Stimulated activated CD8-positive, alpha-beta memory T cell treated with anti-CD3 and anti-CD28 coated beads, Interleukin-4, amount 100 ng/mL, for 4 hours (primary cell): ENCODE measurements at places on chromosomes 4 and X.

- DNase-seq: no peak
Observed at GRCh38 chr4:147029296-147029695, 83.6 kb upstream of the TTC29 start.

DNA sequence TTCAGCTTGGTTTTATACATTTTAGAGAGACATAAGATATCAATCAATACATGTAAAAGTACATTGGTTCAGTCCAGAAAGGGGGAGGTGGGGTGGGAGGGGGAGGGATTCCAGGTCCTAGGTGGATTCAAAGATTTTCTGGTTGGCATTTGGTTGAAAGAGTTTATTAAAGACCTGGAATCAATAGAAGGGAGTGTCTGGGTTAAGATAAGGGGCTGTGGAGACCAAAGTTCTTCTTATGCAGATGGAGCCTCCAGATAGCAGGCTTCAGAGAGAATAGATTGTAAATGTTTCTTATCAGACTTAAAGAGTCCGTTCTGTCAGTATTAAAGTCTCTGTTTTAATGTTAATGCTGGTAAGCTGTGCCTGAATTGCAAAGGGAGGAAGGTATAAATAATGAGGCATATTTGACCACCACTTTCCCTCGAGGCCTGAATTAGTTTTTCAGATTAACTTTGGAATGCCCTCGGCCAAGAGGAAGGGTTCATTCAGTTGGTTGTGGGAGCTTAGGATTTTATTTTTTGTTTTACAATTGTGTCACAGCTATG, 169.9 kb downstream of the AASDH start:
- DNase-seq: no peak

- no peak for DNase-seq
Observed at GRCh38 chr4:44871133-44871532, 144.8 kb upstream of the GNPDA2 start.

DNA sequence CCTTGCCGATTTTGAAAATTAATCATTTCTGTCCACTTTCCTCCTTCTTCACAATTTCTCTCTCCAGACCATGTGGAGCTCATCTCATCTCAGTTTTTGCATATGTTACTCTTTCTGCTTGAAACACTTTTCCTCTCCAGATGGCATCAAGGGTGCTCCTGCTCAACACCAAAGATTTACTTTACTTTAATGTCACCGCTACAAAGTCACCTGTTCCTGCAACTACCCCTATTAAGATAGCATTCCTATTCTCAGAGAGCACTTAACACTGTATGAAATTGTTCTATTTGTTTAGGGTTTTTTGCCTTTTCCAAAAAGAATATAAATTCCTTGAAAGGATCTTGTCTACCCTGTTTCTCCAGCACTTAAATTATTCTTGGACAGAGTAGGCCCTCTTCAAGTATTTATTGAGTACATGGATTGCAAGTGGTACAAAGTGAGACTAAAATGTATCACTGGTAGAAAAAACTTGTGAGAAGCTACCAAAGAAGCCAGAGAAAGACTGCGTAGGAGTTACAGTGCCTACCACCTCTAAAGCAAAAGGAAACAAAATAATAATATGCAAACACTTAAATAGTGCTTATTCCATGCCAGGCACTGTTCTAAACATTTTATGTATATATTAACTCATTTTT, 1.1 kb upstream of the EXOSC9 start:
- DNase-seq: no peak

DNA sequence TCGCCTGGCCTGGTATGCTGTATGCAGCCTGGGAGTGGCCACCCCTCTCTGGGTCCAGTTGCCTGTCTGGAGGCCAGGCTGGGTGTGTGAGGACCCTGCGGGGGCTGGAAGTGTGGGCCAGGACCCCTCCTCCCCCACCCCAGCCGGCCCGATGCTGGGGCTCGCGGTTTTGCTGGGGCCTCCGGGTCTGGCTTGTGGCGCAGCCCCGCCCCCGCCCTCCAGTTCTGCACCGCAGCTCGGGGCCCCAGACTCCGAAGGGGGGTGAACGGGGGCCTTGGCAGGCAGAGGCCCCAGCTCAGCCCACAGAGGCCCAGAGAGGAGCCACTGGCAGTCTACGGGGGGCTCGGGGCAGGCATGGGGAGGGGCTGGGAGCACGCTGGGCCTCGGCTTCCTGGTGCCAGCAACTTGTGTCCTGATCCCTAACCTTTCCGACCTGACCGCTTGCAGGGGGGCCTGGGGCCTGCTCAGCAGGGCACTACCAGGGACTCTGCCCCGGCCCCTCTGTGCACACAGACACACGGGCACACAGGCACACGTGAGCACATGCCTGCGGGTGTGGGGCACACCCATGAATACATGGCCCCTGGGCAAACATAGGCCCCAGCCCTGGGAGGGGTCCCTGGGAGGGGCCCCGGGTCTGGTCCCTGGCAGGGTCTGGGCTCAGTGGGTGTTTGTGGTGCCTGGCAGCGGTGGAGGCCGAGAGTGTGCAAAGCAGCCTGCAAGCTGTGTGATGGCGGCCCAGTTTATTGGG, 21.4 kb upstream of the FGFR3 start:
- no peak for DNase-seq

- DNase-seq: no peak
Observed at GRCh38 chrX:140432346-140433175, 72.3 kb downstream of the SOX3 start.

GRCh38 chrX:143296521-143296920, 220.8 kb downstream of the SPANXN3 start:
- DNase-seq: no peak

GRCh38 chr4:15400226-15400625, 27.6 kb upstream of the C1QTNF7 start:
- no peak for DNase-seq

- no peak for DNase-seq
Observed at GRCh38 chr4:72701987-72702819, 133.2 kb upstream of the ADAMTS3 start.

DNA sequence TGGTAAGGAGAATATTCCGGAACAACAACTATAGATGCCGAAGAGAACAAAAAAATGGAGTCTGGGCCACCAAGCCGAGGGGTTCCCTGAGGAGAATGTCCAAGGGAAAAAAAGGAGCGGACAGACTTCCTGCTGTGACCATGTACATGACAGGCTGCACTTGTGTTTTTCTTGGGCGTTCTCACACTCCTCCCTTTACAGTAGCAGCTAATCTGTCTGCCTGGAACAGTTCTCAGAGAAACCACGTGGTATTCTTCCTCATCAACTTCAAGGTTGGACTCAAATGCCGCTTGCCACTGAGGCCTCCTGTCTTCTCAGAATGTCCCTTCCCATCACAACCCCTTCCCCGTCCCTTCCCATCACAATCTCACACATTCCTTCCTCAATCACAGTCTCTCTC, 30.8 kb upstream of the MTNR1A start:
- no peak for DNase-seq

- no peak for DNase-seq
Observed at GRCh38 chr4:176790398-176790797, 2.3 kb downstream of the VEGFC start.

GRCh38 chr4:139978692-139979091, 175.3 kb downstream of the MAML3 start:
- no peak for DNase-seq

DNA sequence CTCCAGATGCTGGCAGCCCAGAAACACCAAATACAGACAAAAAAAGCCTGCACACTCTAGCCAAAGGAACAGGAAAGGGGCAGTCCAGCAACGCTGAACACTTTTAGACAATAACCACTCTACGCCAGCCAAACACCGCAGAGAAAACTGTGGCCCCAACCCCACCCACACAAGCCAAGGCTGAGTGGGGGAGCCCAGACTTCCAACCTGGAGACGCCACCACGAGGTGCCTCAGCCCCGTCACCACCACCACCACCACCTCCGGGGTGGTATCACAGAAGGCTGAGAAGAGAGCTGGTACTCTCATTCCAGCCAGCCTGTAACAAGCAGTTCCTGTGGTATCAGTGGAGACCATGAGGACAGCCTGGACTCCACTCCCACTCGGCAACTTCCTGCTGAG, 22.8 kb downstream of the MEPE start:
- no peak for DNase-seq

- DNase-seq: no peak
Observed at GRCh38 chr4:20639346-20639745, 60.9 kb upstream of the PACRGL start.

DNA sequence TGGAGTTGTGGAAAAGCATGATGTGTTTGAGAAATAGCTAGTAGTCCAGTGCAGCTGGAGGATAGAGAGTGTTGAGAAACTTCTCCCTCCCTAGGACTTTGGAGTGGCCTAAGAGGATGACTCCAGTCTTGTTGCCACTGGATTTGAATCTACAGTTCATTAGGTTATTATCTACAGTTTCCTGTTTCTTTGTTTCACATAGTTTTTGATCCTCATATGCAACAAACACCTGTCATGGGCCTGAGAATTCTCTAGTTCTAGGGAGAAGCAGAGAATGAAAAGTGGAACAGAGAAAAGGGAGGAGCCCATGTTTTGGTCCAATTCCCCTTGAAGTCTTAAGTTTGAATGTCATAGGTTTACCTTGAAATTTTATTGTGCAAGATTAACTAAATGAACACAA, 73.6 kb upstream of the TBC1D9 start:
- DNase-seq: no peak

- DNase-seq: no peak
Observed at GRCh38 chr4:163816494-163816893, 322.0 kb downstream of the TMA16 start.

DNA sequence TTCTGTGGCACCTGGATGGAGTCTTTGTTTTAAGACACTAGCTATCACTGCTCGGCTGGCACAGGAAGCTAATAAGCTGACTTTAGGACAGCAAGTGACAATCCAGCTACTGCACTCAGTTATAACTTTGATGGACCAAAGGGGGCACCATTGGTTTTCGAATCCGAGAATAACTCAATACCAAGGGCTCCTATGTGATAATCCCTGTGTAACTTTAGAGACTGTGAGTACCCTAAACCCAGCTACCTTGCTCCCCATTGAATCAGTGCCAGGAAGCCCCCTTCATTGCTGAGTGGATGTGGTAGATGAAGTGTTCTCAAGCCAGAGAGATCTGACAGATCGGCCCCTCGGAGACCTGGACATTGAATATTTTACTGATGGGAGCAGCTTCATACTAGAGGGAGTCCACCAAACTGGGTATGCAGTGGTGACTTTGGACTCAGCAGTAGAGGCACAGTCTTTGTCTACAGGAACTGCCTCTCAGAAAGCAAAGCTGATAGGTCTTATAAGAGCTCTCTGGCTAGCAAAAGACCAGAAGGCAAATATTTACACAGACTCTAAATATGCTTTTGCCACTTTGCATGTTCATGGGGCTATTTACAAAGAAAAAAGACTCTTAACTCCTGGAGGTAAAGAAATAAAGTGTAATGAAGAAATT, 35.5 kb upstream of the UGT2B7 start:
- no peak for DNase-seq

- DNase-seq: no peak
Observed at GRCh38 chrX:10769696-10770619, 149.6 kb upstream of the MID1 start.

GRCh38 chr4:119130365-119131065, 5.1 kb upstream of the MYOZ2 start:
- no peak for DNase-seq

DNA sequence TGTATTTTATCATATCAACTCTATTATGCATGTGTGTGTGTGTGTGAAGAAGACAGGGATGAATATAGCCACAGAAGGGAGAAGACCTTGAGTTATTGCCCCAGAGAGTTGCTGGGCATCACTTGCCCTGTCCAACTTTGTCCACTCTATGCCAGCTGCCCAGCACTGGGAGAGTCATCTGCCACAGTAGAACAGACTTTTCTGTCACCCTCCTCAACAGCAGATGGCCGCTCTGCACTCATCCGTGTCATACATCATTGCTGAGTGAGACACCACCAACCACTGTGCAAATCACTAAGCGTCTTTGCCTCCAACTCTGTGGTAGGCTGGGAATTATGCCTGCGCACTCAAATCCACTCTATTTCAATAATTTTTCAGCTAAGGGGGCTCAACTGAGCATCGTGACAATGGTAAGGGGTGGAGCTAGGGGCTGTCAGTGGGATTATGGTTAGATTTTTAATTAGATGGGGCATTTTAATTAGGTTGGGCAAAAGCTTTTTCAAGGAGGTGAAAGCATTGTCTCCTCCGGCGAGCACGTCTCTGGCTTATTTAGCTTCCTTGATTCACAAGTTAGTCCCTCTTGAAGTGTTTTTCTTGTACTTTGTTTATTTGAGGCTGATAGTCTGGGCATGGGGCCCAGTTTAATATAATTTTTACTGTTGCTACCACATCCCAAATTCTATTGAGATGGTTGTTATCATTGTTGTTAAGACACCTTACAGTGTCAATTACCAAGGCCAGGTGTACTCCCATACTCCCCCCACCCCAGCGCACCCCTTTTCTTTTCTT, 100.1 kb upstream of the KLF3 start:
- no peak for DNase-seq

- DNase-seq: no peak
Observed at GRCh38 chr4:70556856-70557255, 35.2 kb upstream of the AMBN start.

DNA sequence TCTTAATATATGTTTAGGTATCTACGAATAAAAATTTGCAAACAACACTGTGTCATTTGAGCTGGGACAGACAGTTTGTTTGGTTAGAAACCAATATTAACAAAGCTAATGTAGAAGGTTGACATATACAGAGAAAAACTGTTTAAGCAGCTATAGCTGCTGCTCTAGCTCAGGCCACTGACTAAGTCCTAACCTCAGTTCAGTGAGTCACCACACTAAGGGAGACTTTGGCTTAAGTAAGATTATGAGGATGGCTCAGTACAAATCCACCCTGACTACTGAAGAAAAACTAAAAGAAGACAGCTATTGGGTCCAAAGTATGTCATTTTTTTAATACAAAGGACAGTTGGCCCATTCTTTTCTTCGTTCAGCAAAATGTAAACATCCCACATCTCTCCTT, 717.3 kb upstream of the ACTRT1 start:
- no peak for DNase-seq

GRCh38 chr4:181520790-181521189, 722.4 kb upstream of the TENM3 start:
- no peak for DNase-seq

- no peak for DNase-seq
Observed at GRCh38 chr4:140098455-140099160, 55.4 kb downstream of the MAML3 start.

GRCh38 chr4:113978561-113979147, 793 bp downstream of the ARSJ start:
- DNase-seq: no peak

DNA sequence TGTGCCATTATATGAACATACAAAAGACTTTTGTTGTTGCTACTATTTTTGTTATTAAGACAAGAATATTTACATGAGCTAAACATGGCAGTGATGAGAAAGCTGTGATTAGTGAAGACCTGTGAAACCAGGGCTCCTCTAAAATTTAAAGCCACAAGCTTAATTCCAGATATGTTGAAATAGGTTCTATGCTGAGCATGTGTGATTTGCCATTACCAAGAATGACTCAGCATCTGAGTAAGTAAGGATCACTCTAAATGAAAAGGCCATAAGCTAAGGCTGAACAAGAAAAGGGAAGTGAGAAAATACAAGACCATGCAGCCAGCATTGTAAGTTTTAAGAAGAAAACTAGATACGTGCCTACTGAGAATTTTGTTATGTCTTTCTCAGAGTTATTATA, 75.9 kb upstream of the CAMK2D start:
- no peak for DNase-seq

GRCh38 chrX:40085102-40085551, 12.6 kb downstream of the BCOR start:
- no peak for DNase-seq

GRCh38 chrX:124217304-124218251, 114.9 kb upstream of the TEX13D start:
- no peak for DNase-seq

- no peak for DNase-seq
Observed at GRCh38 chr4:32203340-32203739, 1483.2 kb downstream of the PCDH7 start.
